ENCODE measurements at places on chromosomes 4 and X.

GRCh38 chrX:111759686-111760085 lies 78.7 kb downstream of the ALG13 start:
- DNase-seq: no peak

GRCh38 chr4:8303081-8303480 lies 33.5 kb downstream of the HTRA3 start:
- DNase-seq: no peak

- DNase-seq: no peak
Measured at GRCh38 chr4:111573386-111573785, 571.9 kb upstream of the FAM241A start.

DNA sequence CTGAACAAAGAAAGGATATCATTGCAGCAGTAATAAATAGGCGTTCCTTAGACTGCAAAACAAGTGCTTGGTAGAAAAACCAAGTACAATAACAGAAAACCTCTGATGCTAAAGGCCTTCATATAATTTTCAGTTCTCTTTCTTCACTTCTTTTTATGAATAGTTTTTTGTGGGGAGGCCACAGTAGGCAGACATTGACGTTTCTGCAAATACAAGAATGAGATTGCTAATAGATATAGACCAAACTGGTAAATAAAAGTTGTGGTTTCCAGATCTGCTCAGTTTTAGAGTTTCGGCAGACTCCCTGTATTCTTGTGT lies 57.0 kb upstream of the RAP1GDS1 start:
- DNase-seq: no peak

GRCh38 chrX:70088751-70089150 lies 26.5 kb downstream of the OTUD6A start:
- DNase-seq: no peak

DNA sequence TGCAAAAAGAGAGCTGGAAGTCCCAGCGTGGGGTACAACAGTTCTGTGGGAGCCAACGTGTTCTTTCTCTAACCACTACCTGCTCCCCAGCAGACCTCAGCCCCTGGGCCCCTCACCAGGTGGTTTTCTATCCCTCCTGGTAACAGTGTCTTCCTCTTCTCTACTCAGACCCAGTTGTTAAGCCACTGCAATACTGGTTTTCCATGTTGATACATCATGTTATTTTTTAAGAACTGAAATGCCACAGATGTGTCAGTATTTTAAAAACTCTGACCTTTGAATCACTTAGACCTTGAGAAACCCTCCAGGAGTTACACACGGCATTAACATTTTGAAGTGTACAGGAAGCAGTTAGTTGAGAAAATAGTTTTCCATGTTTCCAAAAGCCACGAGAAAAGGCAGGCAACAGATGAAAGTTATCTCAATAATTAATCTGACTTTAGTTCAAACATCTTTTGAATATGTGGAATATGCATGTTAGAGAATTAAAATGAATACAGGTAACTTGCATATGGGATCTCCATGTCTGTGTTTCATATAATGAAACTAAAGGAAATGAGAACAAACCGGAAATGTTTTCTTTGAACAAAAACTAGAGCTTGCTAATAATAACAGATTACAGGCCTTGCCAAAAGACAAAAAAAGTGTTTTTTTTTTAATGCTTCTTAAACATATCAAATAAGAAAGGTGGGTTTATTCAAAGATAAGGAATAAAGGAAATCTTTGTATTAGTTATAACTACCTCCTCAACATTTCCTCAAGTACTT lies 108.8 kb downstream of the ZNF827 start:
- DNase-seq: no peak

DNA sequence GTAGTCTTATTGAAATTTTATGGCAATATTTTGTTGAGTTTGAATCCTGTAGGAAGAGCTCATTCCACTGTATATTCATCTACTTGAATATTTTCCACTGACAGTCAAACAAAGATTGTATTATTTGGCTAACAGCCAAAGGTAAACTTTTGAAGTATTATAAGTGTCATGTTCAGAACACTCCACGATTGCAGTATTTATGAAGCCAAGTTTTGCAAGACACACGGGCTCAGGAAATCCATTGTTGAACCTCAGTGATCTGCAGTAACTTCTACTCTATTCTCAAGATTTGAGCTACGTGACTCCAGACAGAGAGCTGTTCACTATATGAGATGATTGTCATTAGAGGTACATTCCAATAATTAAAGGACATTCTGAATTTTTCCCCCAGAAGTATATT lies 302.7 kb upstream of the ADGRL3 start:
- no peak for DNase-seq

GRCh38 chr4:174860588-174860987 lies 31.5 kb upstream of the GLRA3 start:
- DNase-seq: no peak

GRCh38 chr4:2781911-2782310 lies 11.0 kb upstream of the SH3BP2 start:
- no peak for DNase-seq

DNA sequence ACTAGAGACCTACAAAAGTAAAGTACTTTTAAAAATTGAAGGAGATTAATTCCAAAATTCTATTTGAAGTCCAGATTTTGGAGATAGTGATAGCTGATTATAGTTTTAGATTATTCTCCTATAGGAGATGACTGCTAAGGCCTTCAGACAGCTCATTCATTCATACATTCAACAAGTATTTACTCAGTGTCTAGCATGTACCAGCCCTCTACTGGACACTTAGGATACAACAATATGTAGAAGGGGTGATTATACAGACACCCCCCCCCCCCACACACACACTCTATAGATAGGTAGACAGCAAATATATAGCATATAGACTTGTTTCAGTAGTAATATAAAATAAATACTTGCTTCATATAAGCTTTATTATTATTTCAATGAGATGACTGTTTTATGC lies 60.4 kb upstream of the TAF9B start:
- peak; percentile 31 for DNase-seq

DNA sequence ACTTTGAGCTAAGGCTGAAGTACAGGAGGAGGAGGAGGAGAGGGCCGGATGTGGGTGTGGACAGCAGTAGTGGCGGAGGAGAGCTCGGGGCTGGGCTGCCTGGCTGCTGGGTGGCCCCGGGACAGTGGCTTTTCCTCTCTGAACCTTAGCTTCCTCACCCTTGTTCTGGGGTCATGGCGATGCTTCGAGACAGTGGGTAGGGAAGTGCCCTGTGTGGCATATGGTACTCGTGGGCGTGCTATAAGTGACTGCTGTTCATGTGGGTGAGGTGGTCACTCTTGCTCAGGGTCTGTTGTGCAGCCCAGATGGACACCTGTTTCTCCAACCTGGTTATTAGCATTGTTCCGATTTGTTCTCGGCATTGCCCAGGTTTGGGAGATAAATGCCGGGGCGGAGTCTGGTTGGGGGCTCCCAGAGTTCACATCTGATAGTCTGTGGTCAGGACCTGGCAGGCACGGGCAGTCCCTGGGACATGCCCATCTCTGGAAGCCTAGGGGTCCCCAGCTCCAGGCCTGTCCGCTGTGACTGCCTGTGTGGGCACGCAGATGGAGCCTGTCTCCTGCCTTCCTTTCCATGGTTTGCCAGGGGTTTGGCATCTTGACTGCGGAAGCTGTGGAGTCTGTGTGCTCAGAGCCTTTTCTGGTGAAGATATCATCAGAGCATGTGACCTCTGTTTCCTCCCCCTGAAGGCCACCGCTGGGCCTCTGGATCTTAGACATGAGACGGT lies 4.9 kb upstream of the CPZ start:
- DNase-seq: no peak

DNA sequence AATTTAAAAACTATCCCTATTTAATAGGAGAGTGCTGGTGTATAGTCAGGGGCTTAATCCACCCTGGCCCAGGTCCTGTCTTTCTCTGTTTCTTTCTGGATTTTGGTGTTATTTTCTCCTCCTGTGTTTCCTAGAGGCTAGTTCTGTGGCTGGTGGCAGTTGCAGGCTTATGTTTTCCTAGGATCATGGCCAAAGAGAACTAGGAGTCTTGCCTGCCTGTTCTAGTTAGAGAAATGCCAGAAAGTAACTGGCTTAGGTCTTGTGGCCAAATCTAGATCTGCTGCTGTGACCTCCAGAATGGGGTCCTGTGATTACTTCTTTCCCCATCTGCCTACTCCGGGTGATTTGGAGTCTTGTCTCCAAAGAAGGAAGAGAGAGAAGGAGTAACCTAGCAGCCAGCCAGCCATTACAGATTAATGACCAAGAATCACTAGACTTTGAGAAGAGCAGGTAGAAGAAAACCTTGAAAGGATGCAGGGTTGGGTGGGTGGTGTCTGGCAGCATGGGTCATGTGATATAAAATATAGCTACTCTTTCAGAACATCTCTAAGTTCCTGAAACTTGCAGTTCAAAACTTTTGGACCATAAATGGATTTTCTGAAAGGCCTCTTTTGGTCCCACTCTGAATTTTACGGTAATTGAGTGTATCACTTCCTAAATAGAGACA lies 117.9 kb downstream of the STIM2 start:
- DNase-seq: no peak

DNA sequence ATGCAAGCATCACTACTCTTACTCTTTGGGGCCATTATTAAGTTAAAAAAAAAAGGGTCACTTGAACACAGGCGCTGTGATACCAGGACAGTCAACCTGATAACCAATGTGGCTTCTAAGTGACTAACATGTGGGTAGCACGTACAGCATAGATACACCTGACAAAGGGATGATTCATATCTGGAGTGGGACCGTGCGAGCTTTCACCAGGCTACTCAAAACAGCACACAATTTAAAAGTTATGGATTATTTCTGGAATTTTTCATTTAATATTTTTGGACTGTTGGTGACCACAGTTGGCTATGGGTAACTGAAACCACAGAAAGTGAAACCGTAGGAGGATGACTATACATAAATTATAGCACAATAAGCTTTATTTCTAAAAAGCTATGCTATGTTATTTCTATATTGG lies 113.8 kb upstream of the STIM2 start:
- DNase-seq: no peak
